Daoy (cell line): ENCODE measurements at places on chromosomes 2 and 18.

- DNase-seq = no peak
Observed at GRCh38 chr2:53905396-53905795, 45.6 kb upstream of the GPR75 start.

DNA sequence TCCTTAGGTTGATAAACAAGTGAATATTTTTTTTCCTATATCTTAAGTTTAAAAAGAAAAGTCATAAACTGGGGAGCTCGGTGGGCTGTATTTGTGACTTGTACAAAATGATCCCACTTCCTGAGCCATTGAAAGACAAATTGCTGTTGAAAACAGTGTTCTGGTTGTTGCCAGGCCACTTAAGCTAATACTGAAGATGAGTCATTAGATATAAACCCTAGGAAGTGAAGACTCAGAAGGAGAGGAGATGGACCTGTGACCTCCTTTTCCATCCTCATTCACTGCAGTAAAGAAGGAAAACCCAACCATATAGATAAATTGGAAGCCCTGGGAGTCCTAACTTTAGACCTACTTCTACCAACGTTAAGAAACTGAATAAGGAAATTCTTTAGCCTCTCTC is 46.2 kb upstream of the SERPINE2 start:
- DNase-seq = peak; percentile 62

DNA sequence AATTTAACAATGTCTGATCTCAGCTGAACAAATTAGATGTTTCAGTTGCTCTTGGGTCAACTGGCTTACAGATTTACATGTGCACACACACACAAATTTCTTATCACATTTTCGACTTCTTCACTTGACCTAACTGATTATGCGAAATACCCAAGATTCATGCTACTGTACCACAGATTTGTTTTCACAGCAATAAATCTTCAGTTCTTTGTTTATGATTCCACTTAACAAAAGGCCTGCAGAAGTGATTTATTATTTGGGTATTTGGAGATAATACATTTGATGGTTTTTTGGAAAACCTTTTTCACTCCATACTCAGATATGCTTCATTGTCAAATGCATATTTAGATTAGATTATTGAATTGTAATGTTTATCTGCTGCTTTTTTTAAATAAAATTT is 129.0 kb downstream of the GALNT1 start:
- no peak for DNase-seq

DNA sequence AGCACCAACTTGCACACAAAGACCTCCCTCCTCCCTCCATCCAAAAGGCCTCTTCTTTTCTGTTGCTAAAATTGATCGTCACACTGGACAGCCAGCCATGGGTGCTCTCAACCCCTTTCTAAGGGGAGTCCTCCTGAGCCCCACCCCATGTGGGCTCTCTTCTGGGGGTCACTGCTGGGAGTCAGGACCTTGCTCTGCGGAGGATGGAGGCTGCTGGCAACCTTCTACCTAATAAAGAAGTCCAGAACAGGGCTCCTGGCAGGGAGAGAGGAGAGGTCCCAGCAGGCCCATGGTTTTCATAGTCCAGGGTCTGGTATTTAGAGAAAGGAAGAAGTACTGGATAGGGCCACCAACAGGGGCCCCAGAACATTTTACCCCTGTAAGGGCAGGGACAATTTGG is 67.6 kb upstream of the OTOS start:
- no peak for DNase-seq

DNA sequence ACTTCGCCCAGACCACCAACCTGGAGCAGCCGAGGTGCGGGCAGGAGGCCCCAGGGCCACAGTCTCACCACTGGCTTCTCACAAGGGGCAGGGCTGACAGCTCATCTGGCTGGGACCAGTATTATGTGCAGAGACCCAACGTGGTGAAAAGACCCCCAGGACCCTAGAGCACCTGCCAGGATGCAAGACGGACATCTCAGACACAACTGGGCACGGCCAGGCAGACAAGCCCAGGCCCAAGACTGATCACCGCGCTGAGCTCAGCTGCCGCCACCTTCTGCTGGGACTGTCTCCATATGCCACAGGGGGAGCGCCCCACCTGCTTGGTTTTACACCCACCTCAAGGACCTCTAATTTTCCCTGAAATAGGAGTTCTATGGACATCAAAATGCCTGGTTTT is 23.2 kb downstream of the HDAC4 start:
- DNase-seq = no peak

DNA sequence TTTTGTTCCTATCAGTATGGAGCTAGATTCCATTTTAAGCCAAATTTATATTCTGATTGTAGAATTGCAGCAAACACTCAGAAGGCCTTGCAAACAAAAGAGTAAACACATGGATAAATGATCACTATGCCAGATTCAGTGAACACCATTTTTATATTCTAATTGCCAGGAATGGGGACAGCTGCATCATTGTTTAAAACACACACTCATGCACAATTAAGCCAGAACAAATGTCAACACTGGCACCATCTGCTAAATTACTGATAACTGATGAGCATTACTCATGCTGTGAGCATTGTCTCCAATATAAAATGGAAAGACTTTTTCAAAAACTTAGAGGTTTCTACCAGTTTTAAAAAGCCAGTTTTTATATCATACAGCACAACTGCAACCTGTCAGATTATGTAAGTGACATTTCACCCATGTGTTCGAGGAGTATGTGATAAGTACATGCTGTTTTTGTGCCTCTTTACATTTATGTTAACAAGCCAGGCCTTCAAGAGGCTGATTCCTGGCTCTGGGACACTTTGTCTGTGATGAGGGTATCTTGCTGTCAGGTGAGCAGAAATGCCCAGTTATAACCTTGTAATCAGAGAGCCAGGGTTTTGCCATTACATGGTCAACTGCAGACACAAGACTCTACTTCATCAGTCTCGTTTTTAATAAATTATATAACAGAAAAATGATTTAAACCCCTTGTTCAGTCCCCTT is 4.4 kb upstream of the ST8SIA5 start:
- no peak for DNase-seq

DNA sequence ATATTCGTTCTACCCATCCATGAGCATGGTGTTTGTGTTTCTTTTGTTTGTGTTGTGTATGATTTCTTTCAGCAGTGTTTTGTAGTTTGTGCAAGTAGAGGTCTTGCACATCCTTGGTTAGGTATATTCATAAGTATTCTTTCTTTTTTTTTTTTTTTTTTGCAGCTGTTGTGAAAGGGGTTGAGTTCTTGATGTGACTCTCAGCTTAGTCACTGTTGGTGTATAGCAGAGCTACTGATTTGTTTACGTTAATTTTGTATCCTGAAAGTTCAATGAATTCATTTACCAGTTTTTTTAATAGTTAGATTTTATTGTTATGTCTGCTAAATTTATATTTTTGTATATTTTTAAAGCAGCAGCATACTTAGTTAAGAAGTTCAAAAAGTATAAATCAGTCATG is 834.4 kb upstream of the NRXN1 start:
- DNase-seq = no peak

DNA sequence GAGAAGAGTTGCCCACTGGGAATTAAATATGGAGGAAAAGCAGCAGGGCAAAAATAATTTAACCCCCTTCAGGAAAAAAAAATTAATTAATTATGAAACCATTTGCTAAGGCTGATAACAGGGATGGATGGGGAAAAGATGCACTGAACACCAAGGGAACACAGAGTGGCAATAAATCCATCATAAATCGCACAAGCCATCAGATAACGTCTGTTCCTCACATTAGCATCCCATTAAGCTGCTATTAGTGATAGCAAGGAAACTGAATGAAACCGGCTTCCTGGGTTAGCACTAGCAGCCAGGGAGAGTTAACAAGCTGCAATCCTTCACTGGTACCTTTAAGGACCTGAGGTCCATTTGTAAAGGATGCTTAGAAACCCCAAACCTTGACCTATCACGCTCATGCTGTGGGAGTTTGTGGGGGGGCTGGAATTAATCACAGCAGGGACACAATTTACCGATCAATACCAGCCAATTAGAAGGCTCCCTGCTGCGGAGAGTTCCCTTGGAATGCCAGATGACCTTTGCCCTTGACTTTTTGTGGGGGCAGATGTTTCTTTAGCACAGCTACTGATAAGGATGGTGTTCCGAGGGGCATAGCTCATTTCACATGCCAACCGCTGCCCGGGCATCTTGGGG is 175.5 kb upstream of the KLF7 start:
- DNase-seq = no peak

- DNase-seq = no peak
Observed at GRCh38 chr2:167706800-167707199, 540.6 kb downstream of the STK39 start.

DNA sequence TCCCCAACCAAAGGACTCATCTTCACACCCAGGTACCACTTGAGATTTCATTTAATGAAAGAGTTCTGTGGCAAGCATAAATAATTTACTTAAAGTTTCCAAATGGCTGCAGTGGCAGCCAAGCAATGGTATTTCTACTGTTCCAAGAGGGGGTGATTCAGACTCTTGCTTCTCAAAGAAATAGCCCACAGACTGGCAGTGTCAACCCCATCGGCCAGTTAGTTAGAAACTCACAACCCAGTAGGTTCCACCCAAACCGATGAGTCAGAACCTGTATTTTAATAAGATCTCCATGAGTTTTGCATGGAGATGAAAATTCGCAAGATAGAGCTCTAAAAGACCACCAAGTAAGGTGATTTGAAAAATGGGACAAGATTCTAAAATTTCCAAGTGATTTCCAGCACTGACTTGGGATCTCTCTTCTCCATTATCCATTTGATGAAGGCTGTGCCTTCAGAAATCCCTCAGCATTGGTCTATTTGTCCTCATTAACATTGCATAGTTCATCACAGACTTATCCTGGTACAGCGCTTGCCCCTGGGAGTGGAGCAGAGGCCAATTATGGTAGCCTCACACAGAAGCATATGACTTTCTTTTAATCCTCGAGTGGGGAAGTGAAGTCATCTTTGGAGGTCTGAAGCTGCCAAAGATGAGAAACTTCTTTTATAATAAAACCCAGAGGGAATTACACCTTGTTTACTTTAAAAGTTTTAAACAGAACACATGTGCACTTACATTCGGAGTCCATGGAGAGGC is 361.4 kb upstream of the ID2 start:
- no peak for DNase-seq

DNA sequence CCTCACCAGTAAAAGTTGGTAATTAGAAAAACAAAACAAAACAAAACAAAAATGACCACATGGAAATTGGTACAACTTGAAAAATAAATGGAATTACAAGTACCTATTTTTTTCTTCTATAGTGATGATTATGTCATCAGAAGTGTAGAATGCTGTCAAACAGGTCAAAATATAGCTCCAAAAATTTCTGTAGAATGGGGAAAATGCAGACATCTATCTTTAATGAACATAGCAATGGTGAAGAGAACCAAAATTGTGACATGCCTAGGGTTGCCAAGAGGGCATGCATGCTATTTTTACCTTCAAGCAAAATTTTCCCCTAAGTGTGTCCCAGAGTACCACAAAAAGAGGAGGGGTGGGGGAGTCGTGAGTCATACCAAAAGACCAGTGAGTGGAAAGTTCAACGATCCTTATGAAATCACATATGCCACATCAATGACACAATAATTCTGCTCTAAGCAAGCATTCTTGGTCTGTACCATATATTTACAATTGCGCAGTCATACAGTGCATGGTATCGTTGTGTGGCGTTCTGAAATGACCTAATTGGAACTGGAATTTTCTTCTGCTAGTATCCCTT is 1436.4 kb downstream of the SUCLG1 start:
- DNase-seq = no peak

DNA sequence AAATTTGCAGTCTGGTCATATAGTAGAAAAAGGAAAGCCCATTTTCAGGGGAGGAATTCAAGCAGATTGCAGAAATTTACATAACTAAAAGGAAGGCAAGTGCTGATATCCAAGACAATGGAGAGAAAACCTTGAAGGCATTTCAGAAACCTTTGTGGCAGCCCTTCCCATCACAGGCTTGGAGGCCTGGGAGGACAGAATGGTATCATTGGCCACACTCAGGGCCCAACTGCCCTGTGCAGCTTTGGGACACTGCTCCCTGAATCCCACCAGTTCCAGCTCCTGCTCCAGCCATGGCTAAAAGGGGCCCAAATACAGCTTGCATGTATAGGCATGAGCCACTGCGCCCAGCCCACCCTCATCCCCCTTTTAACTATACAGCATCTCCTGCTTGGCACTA is 81.1 kb upstream of the NYAP2 start:
- no peak for DNase-seq

DNA sequence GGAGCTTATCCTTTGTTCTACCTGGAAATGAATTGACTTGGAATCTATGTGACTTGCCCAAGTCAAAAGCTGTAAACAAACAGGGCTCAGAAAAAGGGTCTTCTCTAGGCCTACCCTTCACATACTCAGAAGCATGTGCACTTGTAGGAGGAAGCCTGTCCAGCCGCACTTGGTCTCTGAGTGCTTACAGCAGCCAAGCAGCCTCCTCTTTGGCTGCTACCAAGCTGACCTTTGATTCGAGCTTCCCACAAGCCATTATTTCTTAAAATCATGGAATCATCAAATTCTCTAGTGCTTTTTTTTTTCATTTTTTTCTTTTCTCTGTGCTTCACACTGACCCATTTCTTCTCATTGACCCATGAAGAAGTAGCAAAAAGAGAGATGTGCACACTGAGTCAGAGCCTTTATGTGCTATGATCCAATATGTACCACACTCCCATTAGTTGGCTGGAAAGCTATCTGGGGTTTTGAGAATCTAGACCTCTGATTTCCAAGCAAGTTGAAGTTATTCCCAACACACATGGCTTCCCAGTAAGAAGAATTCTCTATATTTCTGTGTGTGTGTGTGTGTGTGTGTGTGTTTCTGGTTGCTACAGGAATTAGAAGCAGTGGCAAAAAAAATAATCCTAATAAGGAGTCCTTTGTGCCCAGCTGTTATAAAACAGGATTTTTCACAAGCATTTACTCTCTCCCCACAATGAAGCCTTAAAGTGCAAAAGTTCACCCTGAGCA is 550.3 kb upstream of the TNP1 start:
- DNase-seq = no peak

GRCh38 chr2:120373424-120373823 is 27.5 kb downstream of the INHBB start:
- DNase-seq = no peak

GRCh38 chr2:76808732-76809131 is 713.4 kb downstream of the LRRTM4 start:
- DNase-seq = no peak

DNA sequence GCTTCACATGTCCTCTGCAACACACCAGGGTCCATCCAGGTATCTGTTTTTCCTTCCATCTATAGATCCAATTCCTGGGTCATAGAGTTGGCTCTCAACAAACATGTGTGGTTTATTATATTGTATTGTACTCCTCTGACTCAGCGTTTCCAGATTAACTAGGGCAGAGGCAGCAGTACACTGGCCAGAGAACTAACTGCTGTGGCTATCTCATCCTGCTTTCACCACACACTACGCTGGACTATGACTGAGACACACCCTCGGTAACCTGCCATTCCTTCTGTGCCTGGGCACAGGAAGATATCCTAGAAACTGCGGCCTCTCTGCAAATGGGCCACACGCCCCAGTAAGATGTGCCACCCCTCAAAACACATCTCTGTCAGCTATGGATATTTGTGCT is 159.8 kb upstream of the STK17B start:
- peak; percentile 72 for DNase-seq
